ENCODE measurements at places on chromosomes 1 and 21. TPM values are rescaled to one million over a fixed set of nuclear protein-coding genes. Genes with fewer than 3 reads are reported as not detected.

- H3K4me3 ChIP-seq: no peak overlapping the region
- no peaks in the 10 kb centered on the region for H3K36me3 ChIP-seq
- H3K27me3 ChIP-seq: no peaks in the 10 kb centered on the region
- DNase-seq: no peak
- no peaks in the 10 kb centered on the region for H3K4me1 ChIP-seq
Observed at GRCh38 chr21:28181730-28182129, 810.9 kb downstream of the LTN1 start.

DNA sequence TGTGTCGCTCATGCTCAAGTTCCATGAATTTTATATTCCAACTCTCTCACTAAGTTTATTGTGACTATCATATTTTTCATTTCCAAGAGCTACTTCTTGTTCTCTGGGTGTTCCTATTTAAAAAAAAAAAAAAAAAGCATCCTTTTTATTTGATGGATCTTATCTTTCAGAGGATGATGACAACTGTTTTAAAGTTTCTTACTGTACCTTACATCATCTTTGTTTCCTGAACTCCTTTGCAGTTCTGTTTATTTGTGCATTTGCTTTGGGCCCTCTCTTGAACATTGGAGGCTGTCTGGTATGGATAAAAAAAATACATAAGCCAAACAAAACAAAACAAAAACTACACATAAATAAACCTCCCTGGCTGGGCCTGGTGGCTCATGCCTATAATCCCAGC, 32.1 kb upstream of the FAM20B start:
- DNase-seq: no peak
- H3K36me3 ChIP-seq: no peaks in the 10 kb centered on the region
- H3K4me1 ChIP-seq: no peaks in the 10 kb centered on the region
- H3K27me3 ChIP-seq: no peaks in the 10 kb centered on the region

GRCh38 chr1:8879922-8880676, 1.6 kb upstream of the ENO1 start:
- peaks cover 43% of the 10 kb centered on the region for H3K36me3 ChIP-seq
- H3K27me3 ChIP-seq: no peaks in the 10 kb centered on the region
- peaks cover 23% of the 10 kb centered on the region for H3K4me1 ChIP-seq

DNA sequence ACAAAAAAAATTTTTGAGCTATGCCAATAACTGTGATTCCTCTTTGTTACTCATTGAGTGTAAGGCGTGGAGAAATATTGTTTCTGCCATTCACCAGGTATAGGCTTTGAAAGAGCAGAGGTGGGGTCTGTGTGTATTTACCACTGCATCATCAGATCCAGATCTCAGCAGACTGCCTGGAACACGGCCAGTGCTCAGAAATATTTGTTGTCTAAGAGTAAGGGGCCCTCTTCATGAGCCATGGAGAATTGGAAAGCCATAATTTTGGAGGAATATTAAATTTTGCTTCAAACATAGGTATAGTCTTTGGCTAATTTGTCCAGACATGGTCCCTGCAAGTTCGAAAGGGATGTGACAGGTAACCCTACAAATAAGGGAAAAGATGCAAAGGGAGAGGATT, 231.3 kb upstream of the IRF2BP2 start:
- H3K27ac ChIP-seq: peak overlapping the region; percentile 75
- no peaks in the 10 kb centered on the region for H3K27me3 ChIP-seq
- DNase-seq: no peak
- peaks cover 70% of the 10 kb centered on the region for H3K4me1 ChIP-seq

The FCMR gene
- 41.6 TPM for total RNA-seq
